Activated CD4-positive, alpha-beta T cell treated with anti-CD3 and anti-CD28 coated beads, Interleukin-2, amount 10 ng/mL, durations not matched to agents 24 days and 14 days (primary cell): ENCODE measurements at places on chromosomes 2 and 18. TPM values are rescaled to one million over a fixed set of nuclear protein-coding genes. Genes with fewer than 3 reads are reported as not detected.

- no peak for DNase-seq
Measured at GRCh38 chr2:60478660-60479059, 74.8 kb downstream of the BCL11A start.

- peak; percentile 96 for DNase-seq
Measured at GRCh38 chr2:28390241-28390745, 2.4 kb upstream of the FOSL2 start.

DNA sequence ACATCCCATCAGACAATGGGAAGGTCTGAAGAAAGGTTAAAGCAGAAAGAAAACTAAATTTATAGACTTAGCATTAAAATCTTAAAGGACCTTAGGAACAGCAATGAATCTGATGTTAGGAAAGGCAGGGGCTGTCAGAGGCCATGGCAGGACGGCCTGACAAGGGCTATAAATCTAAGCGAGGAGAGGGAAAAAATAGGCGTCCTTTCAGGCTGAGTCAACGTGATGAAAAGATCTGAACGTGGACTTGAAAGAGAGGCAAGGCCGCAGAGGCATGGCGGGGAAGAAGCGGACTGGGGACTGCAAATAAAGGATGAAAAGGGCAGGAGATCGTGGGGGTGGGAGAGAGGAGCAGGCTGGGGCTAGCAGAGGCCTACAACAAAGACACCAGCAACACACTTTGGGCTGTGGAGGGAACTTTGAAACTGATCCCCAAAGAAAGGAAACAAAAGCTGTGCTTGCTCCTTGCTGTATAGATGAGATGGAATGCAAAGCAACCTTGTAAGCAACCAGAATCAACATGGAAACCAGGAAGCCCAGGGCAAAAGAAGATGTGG is 145.6 kb downstream of the NRP2 start:
- no peak for DNase-seq

GRCh38 chr2:18915227-18915626 is 325.9 kb upstream of the NT5C1B start:
- no peak for DNase-seq

GRCh38 chr2:195001924-195002323 is 655.1 kb upstream of the SLC39A10 start:
- no peak for DNase-seq

TGFA gene
- total RNA-seq: not detected in 2 replicates

ZNF385B gene
- total RNA-seq: not detected in 2 replicates

GALNT3 gene
- total RNA-seq: 4.9 and 6.1 TPM in 2 replicates

SAG gene
- not detected in 2 replicates for total RNA-seq

TOGARAM2 gene
- total RNA-seq: 4.8 and 6.7 TPM in 2 replicates

KCNIP3 gene
- total RNA-seq: 0.28 TPM in 1 of 2 replicates, not detected in the other

RGPD3 gene
- 0.21 TPM in 2 replicates for total RNA-seq
